ENCODE measurements at places on chromosomes 12 and 14.

GRCh38 chr12:50440288-50440687 lies 39.6 kb downstream of the LARP4 start:
- DNase-seq, result no peak

GRCh38 chr12:25558586-25558985 lies 5.5 kb upstream of the LMNTD1 start:
- DNase-seq, result no peak

DNA sequence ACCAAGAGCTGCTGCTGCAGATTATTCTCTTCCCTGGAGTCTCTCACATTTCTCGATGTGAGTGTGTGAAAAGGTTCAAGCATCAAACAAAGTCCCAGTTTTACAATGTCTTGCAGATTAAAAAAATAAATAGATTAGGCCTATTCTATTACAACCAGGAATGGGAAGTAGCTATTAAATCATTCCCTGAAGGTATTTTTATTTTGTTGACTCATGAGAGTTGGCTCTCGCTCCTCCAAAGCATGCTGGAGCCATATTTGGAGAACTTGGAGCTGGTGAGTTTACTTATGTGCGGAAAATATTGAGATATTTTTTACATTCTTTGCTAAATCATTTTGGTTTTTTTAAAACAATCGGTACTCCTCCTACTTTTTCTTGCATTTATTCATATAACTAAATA lies 572.3 kb downstream of the ETNK1 start:
- peak; percentile 45 for DNase-seq

DNA sequence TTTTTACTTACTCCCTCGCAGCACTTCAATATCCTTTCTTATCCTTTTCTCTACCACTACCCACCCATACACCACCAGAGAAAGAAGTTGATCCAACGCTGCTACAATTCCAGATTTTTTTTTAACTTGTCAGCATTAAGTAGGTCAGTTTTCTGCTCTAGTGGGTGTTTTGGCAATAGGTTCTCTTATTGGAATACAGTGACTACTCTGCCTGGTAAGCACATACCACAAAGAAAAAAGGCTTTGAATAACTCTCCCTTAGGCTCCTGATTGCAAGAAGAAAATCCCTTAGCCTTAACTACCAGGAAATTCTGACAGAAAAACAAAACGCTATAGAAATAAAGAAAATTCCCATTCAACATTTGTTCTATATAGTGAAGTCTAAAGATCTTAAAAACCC lies 72.0 kb downstream of the NUMB start:
- no peak for DNase-seq

GRCh38 chr12:114975640-114976310 lies 291.8 kb upstream of the TBX3 start:
- DNase-seq, result no peak

DNA sequence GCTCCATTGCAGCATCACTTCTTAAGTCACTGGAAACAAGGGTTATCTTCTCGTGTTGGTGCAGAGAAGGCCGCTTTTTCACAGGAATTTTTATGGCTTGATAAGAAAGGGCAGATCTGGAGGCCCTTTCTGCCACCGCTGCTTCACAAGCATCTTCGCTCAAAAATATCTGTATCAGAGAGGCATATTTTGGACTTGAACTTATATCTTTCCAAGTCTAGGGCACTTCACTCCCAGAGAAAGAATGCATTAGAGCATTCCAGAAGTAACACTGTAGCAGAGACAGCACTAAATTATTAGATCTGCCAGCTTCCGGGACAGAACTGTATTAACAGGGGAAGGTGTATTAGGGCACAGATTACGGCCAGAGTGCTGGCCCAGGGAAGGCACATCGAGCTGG lies 151.7 kb upstream of the AMIGO2 start:
- DNase-seq, result no peak

DNA sequence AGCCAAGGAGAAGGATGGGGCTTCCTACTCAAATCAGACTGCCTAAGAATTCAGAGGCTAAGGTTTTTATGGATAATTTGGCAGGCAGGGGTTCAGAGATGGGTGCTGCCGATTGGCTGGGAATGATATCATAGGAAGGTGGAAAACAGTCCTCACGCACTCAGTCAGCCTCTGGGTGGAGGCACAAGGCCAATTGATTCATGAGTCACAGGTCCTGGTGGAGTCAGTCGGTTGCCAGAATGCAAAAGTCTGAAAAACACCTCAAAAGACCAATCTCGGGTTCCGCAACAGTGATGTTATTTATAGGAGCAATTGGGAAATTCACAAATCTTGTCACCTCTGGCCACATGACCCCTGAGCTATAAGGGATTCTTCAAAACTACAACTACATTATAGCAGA lies 105.5 kb downstream of the GXYLT1 start:
- DNase-seq, result peak; percentile 34

DNA sequence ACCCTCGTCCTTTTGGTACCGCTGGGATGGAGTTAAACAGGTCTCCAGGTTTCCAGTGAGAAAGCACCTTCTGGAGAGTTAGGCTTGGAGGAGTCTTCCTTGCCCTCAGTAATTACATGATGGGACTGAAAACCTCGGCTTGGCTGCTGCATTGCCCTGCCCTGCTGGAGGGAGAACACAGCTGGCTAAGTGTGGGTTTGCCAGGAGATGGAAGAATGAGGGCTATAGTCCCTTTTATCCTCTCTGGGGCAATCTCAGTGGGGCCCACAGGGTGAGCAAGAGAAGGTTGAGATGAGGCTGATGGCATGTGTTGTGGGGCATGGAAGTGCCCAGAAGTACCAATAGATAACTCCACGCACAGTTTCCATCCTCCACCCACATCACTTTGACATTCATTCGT lies 23.2 kb upstream of the MEG3 start:
- no peak for DNase-seq

DNA sequence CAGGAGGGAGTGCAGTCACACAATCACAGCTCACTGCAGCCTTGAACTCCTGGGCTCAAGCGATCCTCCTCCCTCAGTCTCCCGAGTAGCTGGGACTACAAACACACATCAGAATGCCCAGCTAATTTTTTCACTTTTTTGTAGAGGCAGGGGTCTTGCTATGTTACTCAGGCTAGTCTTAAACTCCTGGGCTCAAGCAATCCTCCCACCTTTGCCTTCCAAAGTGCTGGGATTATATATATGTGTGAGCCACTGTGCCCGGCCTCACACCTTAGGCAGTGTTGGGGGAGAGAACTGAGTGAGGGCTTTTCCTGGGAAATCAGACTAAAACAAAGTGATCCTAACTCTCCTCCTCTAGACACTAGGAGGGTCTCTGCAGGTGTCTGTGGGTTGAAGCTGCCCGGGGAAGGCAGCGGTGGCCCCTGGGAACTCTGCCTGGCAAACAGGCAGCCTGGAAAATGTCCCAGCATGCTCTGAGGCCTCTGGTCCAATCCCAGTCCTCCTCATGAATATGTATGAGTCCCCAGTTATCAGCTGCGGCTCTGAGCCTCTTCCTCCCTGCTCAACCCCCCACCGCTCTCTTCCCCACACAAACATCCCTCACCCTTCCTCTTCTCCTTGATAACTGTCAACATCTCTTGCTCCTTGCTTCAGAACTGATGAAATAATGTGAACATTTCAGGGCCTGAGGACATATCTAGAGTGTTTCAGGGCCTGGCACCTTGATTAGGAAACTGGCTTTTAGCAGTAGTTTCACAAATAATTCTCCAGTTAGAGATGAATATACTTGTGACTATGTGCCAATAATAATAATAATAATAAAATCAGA lies 7.9 kb upstream of the NAA25 start:
- DNase-seq, result peak; percentile 82

DNA sequence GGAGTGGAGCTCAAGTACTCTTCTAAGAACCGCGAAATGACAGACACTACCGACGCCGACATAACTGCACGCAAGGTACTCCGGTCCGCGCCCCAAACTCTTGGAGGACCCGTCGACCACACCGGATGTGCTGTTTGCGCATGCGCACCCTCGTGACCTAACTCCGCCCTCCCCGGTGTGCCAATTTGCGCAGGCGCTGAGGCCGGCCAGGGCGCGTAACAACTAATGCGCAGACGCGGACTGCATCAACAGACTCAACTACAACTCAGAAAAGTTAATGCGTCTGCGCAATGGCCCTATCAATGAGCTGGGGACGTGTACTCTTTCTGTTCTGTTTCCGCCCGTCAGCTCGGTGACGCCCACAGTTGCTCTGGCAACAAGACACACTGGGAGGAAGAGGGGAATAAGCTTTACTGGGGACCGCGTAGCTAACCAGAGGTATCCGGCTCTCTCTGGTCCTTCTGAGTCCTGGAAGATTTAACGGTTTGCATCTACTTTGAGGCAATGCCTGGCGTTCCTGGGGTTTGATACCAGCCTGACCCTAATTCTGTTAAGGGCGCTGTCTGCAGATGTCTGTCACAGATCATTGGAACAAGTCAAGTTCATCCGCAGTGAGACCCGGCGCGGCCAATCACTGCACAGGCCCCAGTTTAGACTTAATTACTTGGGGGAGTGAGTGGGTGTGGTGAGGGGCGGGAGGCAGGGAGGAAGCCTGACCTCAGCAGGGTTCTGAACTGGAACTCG lies at the start of gene DAD1:
DAD1 (minus strand) TSS at position 129 of the 744 bp plus-strand sequence; CDS start at position 62, 67 bp downstream.
- peak; percentile 100 for DNase-seq

- DNase-seq, result no peak
These were observed 322.5 kb downstream of the ZFP36L1 start for GRCh38 chr14:68470361-68470760.

DNA sequence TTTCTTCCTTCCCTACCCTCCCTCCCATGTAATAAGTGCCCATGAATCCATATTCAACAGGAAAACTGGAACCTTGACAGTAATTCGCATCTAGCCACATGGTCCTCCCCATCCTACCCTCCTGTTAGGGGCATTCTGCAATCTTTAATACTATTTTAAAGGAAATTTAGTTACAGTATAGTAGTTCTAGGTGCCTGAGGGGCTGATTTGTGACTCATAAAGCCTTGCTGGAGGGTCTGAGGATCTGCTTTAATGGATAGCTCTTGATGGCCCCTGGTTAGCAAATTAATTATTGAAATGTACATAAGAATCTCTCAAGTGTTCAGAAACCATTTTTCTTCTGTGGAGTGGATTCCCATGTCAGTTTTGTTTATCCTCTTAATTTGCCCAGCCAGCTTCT lies 54.1 kb downstream of the ESRRB start:
- DNase-seq, result no peak

GRCh38 chr12:69966409-69966808 lies 141.4 kb downstream of the MYRFL start:
- no peak for DNase-seq

DNA sequence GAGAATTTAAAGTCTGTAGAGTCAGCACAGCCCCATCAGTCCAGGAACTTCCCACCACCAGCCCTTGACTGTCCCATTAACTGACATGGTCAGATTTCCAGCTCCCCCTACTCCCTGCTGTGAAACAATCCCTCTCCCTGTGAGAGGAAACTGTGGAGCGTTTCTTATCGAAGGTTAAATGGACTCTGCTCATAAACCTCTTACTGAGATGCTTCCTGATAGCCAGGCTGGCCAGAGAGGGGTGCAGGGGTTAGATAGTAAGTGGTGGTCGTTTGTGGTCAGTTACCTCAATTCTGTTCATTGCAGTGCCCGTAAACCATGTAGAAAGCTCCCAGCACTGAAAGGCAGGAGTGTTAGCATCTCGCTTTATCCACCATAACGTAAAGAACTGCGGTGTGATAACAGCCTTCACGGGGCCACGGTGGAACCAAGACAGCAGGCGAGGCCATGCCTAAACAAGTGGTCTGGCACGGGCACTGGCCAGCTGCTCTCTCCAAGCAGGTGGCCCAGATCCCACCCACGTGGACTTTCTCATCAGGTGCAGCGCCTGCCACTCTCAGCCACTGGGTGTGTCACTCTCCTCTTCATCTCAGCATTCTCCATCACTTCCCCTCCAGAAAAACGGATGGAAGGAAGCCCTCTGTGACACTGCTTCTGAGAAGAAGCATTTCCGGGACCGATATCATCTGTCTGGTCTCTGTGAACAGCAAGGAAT lies 102.2 kb downstream of the FBXL14 start:
- DNase-seq, result no peak

GRCh38 chr12:93007544-93007943 lies 78.4 kb upstream of the EEA1 start:
- peak; percentile 47 for DNase-seq

DNA sequence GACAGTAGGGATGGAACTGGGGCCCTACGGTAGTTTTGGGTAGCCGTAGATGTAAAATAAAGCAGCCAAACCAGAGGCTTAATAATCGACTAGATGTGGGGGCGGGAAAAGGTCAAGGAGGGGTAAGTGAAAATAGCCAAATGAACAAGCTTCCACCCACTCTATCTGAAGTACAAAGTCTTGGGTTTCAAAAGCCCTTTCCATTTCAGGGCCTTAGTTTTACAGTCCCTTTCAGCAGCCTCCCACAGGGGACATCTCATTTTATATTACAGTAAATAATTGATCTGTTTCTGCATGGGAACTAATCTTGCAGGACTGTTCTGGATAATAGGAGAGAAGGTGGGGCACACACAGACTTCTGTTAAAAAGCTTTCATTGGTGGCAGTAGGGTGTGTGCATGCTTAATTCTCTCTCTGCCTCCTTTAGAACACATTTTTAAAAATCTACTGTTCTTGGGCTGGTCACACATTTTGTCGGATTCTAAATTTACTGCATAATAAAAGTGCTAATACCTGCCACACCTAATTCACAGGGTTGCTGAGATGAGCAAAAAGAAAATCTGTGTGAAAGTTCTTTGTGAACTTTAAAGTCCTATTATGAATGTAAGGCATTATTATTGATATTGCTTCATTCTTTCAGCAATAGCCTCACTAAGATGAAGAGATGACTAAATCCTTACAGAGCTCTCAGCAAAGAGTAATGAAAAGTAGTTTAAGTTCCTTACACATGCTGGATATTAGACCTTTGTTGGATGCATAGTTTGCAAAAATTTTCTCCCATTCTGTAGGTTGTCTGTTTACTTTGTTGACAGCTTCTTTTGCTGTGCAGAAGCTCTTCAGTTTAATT lies 104.6 kb downstream of the ITPR2 start:
- no peak for DNase-seq

GRCh38 chr14:52769887-52770286 lies 21.5 kb downstream of the GNPNAT1 start:
- peak; percentile 47 for DNase-seq

DNA sequence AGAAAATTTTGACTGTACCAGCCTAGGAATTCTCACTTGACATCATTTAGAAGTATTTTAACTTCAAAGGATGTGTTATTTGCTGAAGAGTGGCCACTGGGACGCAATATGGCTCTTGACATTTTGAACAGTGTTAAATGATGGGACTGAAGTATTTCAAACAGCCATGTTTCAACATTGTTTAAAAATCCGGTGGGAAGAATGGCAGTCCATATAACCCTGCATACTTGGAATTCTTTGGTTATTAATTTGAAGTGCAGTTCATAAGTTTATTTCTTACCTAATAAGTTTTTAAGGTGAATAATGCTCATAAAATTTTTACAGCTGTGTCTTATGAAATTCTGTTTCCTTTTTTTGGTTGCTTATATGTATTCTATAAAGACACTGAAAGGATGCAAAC lies 8.3 kb downstream of the TMTC2 start:
- peak; percentile 21 for DNase-seq

DNA sequence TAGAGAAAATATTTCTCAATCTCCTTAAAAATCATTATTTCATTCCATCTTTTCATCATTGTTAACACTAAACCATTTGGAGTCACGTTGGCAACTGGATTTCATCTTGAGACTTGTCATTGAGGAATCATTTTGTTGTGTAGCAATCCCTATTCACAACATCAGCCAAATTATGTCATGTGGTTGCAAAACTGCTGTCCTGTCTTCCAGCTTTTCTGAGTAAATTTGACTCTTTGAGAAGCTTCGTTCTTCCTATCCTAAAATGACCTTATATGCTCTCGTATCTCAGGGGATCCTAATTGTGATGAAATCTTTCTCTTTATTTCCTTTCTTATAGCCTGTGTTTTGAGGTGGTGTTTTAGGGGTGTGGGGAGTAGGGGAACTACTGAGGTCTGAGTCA lies 30.6 kb upstream of the KICS2 start:
- DNase-seq, result no peak

- DNase-seq, result no peak
These were observed 317.0 kb upstream of the TMTC1 start for GRCh38 chr12:30100741-30101140.
